ENCODE measurements at places on chromosomes 2 and 18.

DNA sequence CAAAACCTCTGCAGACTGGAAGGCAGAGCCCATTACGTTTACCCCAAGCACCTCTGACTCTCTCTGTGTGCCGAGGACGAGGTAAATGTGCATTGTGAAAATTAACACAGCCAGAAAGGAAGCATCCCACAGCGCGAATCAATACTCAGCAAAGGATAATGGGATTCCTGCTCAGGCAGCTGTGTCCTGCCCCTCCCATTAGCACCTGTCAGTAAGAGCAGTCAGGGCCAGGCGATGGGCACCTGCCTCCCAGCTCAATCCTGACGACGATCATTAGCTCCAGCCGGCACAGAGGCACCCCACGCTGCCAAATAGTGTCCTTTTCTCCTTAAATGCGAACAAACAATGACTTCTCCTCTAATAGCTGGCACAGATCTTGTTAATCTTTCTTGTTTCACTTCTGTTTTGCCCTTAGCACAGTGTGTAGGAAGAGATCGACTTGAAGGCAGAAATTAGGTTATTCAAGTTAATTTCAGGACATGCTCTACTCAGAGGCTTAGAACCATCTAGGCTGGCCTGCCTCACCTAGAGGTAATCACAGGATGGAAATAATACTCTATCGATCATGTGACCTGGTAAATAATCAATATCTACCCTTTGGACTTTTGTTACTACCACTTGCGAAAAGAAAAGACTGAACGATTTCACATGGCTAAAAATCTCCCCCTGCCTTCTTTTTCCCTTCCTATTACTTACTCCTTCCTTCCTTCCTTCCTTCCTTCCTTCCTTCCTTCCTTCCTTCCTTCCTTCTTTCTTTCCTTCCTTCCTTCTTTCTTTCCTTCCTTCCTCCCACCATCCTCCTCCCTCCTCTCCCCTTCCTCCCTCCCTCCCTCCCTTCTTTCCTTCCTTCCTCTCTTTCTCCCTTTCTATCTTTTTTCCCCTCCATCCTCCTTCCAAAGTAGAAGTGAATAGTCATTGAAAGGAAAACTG, 487.9 kb upstream of the ID2 start:
- DNase-seq, result no peak

- DNase-seq, result no peak
Measured at GRCh38 chr2:121175326-121175725, 109.7 kb downstream of the TFCP2L1 start.

DNA sequence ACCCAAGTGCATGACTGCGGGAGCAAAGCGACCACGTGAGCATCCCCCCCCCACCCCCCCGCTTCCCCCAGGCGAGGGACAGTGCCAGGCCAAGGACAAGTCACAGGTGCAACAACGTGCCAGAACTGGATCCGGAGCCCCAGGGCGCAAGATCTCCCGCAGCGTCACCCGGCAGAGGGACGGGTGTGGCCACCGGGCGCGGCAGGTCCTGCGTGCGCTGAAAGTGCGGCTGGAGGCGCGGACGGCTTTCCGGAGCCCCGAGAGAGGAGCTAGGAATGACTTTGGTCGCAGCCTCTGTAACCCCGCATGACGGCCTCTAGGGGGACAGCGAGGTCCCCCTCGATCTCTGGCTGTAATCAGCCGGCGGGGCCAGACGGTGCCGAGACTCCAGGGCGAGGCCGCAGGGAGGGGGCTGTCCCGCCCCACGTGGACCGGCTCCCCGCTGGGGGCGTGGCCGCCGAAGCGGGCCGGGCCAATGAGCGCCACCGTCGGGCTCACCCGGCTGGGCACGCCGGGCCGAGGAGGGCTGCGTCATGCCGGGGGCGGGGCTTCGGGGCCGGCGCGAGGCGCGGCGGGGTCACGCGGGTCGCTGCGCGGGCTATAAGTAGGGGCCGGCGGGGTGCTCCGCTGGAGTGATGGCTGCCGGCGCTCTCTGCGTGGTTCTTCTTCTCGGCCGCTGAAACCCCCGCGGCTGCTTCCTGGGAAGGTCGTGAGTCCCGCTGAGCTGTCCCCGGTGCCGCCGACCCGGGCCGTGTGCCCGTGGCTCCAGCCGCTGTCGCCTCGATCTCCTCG, at the start of gene SLC20A1:
SLC20A1 (plus strand) TSS at position 630 of the 792 bp plus-strand sequence. CDS start 890 bp downstream, outside the sequence.
- DNase-seq, result peak; percentile 100

GRCh38 chr2:120769076-120769786, 33.6 kb downstream of the GLI2 start:
- DNase-seq, result no peak

DNA sequence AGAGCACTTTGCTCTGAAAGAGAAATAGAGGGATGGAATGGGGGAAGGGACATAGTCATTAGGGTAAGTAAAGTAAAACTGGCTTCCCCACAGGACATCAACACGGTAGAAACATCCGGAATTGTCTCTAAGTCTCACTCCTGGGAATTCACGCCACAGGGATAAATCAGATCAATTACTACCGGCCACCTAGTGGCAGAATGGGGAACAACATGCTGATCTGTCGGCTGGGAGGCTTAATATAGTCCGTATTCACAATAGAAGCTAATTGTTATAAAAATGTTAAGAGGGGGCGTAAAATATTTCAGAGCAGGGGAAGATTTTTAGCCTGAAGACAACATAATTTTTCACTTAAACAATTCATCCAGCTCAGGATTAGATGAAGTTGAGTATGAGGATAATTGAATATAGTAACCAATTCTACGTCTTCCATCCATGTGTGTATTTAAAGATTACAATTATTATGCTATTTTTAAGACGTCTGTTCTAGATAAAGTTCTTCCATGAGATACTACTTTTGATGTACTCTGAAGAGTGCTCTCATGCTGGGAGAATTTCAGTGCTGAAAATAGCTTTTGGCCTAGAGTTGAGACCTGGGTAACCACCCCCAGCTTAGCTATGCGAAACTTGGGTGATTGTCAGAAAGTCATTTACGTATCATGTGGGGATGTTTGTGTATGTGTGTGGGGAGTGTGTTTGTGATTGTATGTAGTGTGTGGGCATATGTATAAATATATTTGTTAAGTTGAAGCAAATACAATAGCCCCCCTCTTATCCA, 65.7 kb downstream of the LRRTM1 start:
- peak; percentile 56 for DNase-seq

- DNase-seq, result no peak
Measured at GRCh38 chr2:119230219-119231185, 6.9 kb downstream of the STEAP3 start.

- no peak for DNase-seq
Measured at GRCh38 chr2:40343902-40344301, 108.0 kb downstream of the SLC8A1 start.

- no peak for DNase-seq
Measured at GRCh38 chr2:64478502-64479230, 24.7 kb downstream of the LGALSL start.

GRCh38 chr2:43057026-43057741, 169.2 kb downstream of the ZFP36L2 start:
- no peak for DNase-seq

- no peak for DNase-seq
Measured at GRCh38 chr18:77658751-77659448, 409.3 kb downstream of the GALR1 start.

DNA sequence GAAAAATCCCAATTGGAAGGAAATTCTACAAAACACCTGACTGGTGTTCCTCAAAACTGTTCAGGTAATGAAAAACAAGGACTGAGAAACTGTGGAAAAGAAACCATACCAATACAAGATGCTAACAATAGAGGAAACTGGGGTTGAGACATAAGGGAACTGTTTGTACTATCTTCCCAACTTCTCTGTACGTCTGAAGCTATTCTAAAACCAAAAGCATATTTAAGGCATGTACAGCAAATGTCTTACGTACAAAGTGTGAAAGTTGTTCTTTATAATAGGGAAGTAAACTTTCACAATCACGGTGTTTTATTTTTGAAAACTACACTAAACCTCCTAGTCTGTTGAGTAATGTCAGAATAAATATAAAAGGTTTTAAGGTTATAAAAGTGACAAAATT, 776.1 kb upstream of the RAB6C start:
- DNase-seq, result no peak

DNA sequence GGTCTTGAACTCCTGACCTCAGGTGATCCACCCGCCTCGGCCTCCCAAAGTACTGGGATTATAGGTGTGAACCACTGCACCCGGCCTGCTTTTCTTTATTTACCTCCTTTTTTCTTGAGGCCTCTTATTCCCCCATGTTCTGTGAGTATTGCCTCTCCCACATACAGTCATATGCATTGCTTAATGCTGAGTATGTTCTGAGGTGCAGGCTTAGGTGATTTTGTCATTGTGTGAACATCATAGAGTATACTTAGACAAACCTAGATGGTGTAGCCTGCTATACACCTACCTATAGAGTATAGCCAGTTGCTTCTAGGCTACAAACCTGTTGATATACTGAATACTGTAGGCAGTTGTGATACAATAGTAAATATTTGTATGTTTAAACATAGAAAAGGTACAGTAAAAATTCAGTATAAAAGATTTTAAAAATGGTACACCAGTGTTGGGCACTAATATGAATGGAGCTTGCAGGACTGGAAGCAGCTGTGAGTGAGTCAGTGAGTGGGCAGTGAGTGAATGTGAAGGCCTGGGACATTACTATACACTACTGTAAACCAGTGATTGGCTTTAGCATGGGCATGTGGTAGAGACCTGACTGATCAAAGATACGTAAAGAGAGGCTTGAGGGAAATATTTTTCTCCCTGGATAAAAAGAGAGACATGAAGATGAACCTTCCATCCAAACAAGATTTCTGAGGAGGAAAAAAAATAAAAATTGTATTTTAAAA, 17.6 kb downstream of the SLC39A10 start:
- DNase-seq, result no peak

DNA sequence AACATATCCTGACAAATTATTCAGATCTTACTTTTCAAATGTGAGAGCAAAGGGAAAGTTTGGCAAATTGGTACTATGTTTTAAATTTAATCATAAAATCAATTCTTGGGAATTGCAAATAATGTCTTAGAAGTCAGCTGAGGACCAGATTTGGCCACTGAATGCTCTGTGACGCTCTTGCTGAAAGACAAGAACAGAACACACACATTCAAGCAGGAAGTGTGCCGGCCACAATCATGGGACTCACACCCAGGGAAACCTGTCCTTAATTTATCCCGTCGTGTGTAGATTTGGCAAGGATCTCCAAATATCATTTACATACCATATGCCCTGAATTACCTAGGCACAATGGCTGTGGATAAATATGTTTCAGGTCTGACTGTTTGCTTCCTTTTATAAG, 253.1 kb downstream of the TCF4 start:
- no peak for DNase-seq

DNA sequence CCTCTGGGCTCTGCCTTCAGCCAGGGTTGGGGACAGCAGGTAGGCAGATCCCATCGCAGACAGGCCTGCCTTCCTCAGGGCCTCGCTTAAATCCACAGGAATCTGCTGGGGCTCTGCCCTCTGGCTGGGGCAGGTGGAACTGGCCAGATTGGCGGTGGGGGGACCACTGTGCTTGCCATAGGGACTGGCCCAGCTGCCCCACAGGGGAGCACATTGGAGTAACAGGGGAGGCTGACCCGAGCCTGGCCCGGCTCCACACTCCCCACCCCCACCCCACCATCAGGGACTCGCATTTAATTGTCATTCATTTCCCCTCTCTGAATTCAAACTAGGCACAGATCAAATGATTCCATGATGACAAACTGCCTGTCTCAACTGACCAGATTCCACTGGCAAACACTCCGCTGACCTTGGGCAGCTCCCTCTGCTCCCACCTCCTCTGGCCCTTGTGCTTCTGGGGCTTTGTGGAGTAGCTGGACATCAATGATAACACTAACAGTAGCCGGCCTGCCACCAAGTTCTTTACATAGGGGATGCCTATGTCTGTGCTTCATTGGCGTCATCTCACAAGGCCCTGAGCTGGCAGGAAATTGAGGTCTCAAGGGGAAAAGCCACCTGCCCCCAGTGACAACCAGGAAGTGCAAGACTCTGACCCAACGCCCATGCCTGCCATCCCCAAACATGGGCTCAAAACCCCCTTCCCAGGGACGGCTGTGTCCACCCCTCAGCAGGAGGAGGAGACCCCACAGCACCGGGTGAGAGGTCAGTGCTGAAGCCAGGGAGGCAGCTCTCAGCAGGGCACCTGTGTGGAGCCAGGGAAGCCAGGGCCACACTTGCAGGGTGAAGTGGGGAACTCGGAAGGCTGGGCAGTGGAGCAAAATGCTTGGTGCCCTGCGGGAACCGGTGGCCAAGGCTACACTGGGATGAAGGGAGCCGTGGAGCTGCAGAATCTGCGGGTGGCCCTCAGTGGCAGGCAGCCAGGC, 2.1 kb upstream of the B3GNT7 start:
- DNase-seq, result no peak

GRCh38 chr18:4987452-4988405, 209.3 kb downstream of the AKAIN1 start:
- no peak for DNase-seq

GRCh38 chr2:215022418-215022817, 116.0 kb downstream of the ABCA12 start:
- DNase-seq, result no peak

DNA sequence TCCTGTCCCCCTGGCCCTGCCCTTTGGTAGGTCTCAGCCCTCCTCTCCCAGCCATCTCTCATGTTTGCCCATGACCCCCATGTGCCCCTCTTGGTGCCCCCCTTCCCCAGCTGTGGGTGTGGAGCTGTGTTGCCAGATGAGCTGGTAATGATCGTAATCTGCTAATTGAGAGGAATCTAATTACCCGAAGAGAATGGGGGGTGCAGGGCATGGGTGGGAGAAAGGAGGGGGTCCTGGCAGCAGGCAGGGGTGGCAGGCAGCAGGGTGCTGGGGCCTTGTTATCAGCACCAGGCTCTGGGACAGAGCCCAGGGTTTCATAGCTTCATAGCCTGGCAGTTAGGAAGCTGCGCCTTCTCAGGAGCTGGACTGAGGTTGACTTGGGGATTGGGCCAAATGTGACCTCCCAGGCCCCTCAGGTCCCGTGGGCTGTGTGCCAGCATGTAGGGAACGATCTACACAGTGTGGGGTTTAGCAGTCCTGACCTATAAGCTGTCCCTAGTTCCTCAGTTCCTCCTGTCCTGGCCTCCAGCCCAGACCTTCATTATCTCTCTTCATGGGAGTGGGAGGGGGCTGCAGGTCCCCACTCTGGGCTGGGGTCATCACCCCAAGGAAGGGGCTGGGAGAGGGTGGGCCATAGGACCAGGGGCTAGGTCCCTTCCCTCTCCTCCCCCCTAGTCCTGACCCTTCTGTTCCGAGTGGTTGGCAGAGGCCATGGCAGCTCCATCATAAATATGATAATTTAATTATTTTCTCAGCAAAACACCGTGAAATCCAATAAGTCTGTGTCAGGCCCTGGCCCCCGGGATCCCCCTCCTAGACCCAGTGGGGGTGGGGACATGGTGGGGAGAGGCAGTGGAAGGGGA, 6.5 kb upstream of the ASIC4 start:
- DNase-seq, result no peak

GRCh38 chr18:46167971-46168370, 63.8 kb downstream of the HAUS1 start:
- DNase-seq, result peak; percentile 64

DNA sequence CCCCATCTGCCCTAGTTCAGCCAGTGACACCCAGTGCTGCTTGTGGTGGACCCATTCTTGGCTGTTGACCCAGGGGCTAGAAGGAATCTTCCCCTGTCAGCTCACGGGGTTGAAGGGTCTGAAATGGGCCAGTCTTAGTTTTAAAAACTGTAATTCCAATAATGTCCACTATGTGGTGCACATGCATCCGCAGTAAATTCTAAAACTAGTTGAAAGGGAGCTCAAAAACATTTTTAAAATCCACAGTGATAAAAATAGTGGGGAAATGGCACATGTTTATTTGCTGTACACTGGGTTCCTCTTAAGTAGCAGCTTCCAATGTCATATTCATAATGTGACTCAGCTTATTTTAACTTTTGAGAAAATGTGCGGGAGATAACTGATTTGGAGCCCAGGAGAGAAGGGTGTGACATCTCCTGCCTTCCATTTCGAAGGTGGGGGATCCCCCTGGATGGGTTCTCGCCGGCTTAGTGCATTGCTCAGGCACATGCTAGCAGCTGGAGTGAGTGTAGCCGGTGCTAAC, 32.8 kb downstream of the GRHL1 start:
- no peak for DNase-seq

Measured in activated CD8-positive, alpha-beta memory T cell treated with anti-CD3 and anti-CD28 coated beads, Interleukin-2, amount 50 U/mL, for 48 hours (primary cell).